Right hindlimb (tissue), 1 donor: ENCODE measurements at places on chromosomes 5 and 9.

- no peak for DNase-seq
These were observed 419.7 kb upstream of the BRINP1 start for GRCh38 chr9:119788921-119789320.

DNA sequence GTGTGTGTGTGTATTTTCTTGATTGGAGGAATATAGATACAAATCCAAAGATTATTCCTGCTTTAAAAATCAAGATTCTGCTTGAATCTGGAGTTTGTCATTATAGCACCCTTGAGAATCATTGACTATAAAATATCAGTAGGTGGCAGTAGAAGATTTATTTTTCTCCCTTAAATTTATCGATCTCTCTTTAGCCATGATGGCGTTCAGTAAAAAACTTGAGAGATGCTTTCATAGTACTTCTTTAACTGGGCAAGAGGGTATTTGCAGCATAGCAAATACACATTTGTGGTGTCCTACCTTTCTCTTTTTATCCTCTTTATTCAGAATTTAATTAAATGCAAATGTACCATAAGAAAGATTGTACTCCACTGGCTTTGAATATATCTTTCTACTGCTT, 307.7 kb downstream of the ADGRV1 start:
- DNase-seq, result no peak

- DNase-seq, result no peak
These were observed 36.2 kb upstream of the TENT2 start for GRCh38 chr5:79575996-79576395.

DNA sequence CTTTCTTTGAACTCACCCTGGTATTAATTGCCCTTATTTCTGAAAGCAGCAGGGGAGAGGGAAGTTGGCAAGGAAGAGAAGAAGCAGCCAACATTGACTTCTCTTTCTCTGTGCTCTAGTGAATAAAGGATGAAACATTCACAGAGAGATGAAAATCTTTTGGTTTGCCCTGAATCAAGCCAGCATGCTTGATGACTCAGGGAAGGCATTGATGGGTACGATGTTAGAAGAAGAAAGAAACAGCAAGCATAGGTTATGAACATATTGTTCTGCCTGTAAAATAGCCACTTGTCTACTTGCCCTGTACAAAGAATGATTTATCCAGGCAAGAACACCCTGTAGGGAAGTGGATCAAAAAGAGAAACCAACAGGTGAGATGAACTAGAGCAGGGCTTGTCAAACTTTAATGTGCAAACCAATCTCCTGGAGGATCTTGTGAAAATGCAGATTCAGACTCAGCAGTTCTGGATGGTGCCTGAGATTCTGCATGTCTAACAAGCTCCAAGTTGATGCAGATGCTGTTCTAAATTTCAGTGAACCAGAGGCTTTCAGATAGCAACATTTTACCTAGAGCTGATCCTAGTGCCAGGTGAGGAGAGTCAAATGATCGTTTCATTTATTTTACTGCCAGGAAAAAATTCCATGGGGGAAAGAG, 586.6 kb upstream of the TLE4 start:
- no peak for DNase-seq

GRCh38 chr5:151696470-151697061, 9.9 kb upstream of the SPARC start:
- peak; percentile 96 for DNase-seq

DNA sequence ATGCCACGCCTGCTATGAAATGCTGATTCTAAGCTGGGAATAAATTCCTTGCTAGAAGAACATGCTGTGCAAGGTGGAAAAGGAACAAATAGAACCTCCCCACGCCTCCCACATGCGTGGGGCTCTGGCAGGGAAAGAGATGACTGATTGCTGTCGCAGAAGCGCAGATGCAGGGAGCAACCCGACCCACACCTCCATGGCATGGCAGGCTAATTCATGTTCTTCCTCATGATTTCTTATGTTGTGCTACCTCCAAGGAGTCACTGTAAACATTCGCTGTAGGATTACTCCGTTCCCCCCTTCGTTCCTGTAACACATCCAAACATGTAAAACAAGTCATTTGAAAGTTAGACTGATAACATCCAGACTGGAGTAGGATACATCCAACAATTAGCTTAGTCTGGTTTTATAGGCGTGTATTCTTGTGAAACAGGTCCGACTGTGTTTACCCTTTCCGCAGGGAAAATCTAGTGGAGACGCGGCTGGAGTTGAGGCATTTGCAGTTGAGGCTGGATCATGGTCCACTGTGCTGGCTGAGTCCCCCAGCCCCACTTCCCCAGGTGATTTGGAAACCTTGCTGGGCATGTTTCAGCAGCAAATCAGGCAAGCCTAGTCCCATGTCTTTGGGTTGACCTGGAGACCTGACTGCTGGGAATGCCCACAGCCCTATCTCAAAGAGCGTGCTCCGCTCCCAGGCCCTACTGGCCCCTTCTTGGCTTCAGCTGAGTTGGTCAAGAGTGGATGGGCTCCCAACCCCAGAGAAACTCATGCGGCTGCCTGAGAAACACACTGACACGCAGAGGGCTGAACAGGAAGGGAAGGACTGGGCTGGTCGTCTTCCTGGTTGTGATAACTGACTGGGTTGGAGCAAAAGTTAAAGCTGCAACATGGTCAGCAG, 24.8 kb upstream of the ANKRD33B start:
- DNase-seq, result no peak

DNA sequence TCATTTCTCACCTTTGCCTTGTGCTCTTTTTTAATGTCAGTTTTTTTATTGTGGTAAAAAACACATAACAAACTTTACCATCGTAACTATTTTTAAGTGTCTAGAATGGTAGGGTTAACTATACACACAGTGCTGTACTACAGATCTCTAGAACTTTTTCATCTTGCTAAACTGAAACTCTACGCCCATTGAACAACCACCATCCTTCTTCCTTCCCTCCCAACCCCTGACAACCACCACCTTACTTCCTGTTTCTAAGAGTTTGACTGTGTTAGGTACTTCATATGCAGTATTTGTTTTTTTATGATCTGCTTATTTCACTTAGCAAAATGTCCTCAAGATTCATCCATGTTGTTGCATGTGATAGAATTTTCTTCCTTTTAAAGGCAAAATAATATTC, 54.9 kb downstream of the PSAT1 start:
- DNase-seq, result no peak

GRCh38 chr9:26667882-26668281, 224.7 kb downstream of the CAAP1 start:
- no peak for DNase-seq

DNA sequence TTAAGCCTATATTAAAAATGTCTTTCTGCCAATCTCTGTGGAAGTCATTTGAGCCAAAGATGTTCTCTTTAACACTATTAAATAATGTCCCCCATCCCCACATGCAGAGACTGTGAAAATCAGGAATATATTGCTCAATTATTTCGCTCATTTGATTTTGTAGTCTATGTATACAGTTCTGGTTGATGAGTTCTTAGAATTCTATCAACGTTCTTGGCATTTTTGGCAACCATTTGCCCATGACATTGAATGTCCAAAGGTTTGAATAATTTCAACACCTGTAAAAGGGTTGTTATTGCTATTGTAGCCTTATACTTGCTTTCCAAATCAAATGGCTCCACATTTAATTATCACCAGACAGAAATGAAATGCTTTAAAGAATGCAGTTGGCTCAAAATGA, 536.1 kb downstream of the CAAP1 start:
- DNase-seq, result no peak

- DNase-seq, result no peak
These were observed 400.3 kb downstream of the ARHGEF28 start for GRCh38 chr5:74026310-74026709.

DNA sequence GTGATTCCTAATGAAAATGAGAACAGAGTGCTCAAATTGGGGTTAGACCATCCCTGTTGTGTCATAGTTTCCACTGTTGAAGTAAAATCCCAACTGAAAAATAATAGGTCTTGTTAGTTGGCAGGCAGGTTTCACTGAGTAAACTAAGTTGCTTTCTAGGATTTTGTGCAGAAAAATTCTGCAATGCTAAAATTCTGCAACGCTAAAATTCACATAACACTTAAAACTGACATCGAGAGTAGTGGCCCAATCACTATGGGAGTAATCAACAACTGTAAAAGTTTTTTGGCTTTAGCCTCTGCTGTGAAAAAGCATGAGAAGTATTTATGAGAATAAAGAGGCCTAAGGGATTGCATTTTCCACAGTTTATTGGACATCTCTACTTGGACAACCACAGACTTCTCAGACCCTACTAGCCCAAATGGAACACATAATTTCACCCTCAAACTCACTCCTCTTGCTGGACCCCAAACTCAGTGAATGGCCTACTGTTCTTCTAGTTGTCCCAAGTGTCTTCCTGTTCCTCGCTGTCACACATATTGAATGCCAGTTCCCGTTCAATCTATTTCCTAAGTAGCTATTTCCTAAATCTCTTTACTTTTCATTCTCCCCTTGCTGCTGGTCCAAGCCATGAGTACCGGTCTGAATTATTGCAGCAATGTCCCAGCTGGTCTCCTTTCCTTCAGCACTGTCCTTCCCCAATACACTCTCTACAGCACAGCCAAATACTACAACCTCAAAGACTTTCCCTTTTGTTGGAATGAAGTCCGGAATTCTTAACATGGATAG, 355.4 kb downstream of the PDE4D start:
- peak; percentile 51 for DNase-seq

- DNase-seq, result no peak
These were observed 5.9 kb upstream of the FRMD3 start for GRCh38 chr9:83544002-83544698.

DNA sequence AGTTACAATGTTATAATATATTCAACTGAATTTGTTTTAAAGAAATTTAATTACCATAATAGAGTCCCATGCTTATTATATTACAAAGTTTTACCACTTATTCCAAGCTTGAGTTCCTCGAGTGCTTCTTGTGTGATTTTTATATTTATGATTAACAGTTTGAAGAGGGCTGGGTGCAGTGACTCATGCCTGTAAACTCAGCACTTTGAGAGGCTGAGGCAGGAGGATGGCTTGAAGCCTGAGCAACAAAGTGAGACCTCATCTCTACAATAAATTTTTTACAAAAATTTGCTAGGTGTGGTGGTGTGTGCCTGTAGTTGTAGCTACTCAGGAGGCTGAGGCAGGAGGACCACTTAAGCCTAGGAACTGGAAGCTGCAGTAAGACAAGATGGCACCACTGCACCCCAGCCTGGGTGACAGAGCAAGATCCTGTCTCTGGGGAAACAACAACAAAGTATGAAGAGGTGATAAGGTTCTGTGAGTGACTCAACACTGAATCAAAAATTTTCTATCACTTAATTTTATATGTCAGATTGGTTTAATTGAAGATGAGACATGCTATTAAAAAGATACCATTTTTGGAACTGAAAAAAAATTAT, 9.2 kb downstream of the POC5 start:
- no peak for DNase-seq

- DNase-seq, result no peak
These were observed 72.4 kb downstream of the PDZD2 start for GRCh38 chr5:31711363-31711762.

DNA sequence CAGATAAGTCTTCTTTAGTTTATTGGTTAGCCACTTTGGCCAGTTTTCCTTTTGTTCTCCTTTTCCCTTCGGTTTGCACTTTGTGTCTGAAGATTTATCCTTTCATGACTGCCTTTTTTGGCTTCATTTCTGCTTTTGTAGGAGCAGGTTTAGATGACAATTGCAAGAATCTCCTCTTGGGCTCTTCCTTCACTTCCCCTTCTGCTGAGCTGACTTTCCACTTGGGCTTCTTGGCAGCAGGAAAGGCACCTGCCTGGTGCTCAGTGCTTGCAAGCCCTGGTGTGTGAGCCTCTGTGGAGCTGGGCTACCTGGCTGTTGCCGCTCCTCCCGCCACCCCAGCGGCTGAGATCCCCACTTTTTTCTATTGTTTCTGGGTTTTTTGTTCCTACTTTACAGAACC, 7.3 kb downstream of the CCDC112 start:
- DNase-seq, result no peak

DNA sequence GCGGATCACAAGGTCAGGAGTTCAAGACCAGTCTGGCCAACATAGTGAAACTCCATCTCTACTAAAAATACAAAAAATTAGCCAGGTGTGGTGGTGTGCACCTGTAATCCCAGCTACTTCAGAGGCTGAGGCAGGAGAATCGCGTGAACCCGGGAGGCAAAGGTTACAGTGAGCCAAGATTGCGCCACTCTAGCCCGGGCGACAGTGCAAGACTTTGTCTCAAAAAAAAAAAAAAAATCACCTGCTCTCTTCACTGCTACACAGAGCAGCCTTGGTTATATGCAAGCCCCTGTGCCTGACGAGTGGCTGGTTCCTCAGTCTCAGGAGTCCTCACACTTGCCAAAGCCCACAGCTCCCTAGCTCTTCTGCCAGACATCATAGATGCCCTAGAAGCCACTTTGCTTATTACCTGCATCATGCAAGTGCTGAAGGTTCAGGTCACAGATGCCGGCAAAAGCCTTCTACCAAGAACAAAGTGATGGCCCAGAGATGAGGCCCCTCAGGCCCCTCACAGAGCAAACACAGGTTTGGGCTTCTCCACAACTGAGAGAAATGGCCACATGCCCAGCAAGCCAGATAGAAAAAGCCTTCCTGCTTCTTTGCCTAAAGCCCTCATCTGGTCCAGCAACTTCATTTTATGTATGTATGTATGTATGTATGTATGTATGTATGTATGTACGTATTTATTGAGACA, 176.4 kb downstream of the AUH start:
- DNase-seq, result no peak

- DNase-seq, result no peak
These were observed 13.7 kb downstream of the SYK start for GRCh38 chr9:90815183-90815943.

- DNase-seq, result no peak
These were observed 55.4 kb downstream of the COL15A1 start for GRCh38 chr9:98999152-98999525.

DNA sequence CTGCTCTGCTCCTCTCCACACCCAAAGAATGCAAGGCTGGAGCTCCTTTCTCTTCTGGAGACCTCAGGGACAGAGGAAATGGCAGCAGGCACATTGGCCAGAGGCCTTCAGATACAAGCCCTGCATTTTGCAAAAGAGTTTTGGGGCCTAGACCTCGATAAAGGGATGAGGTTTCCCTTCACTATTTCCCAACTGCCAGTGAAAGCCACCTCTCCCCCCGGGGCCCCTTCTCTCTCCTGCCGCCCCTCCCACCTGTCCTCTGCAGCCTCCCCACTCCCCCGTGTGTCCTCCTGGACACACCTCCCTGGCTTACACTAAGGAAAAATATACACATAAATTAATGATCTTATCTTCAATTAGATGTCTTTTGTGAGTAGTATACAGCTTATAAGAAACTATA, 21.3 kb upstream of the LMNB1 start:
- DNase-seq, result no peak

DNA sequence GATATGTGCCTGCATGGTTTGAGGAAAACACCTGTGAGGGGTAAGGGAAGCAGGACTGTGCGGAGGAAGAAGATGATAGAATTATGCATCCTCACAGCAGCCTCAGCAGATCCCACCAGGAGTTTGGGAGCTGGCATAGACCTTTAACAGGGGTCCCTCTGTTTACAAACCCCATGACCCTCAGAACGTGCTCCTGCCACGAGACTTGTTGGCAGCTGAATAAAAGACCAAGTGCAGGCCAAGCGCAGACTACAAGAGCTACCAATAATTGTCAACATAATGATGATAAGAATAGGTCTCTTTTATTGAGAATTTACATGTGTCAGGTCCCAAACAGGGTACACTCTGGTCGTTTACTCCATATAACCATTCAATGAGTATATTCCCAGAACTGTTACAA, 236.0 kb downstream of the MED10 start:
- DNase-seq, result no peak
